ENCODE measurements at places on chromosomes 12 and 14. TPM values are rescaled to one million over a fixed set of nuclear protein-coding genes. Genes with fewer than 3 reads are reported as not detected.

LBHD2 gene
- 0.18 TPM for total RNA-seq

KRT79 gene
- 0.08 TPM for total RNA-seq

CYP46A1 gene
- total RNA-seq, result 0.12 TPM

FOXN4 gene
- 0.05 TPM for total RNA-seq

CCDC177 gene
- total RNA-seq, result not detected

RPS6KA5 gene
- 4.0 TPM for total RNA-seq

CD27 gene
- not detected for total RNA-seq

KRT72 gene
- total RNA-seq, result not detected

CCDC197 gene
- total RNA-seq, result not detected

PIWIL1 gene
- not detected for total RNA-seq

BDKRB1 gene
- total RNA-seq, result 0.58 TPM

POTEG gene
- total RNA-seq, result not detected

EML5 gene
- 0.84 TPM for total RNA-seq

RHOJ gene
- not detected for total RNA-seq

SSTR1 gene
- not detected for total RNA-seq

TMEM132D gene
- total RNA-seq, result not detected

SBNO1 gene
- 34.3 TPM for total RNA-seq

TSPAN19 gene
- total RNA-seq, result not detected

TROAP gene
- 82.7 TPM for total RNA-seq

CS gene
- 166 TPM for total RNA-seq

SSPN gene
- total RNA-seq, result 0.56 TPM

TRIM9 gene
- total RNA-seq, result 10.1 TPM

SAMD4A gene
- total RNA-seq, result 8.0 TPM

APOF gene
- not detected for total RNA-seq

HOXC6 gene
- total RNA-seq, result 5.0 TPM

DAO gene
- total RNA-seq, result not detected

PRH2 gene
- total RNA-seq, result not detected

KLHDC1 gene
- total RNA-seq, result 0.25 TPM

MIPOL1 gene
- 3.4 TPM for total RNA-seq

DBX2 gene
- not detected for total RNA-seq

CD4 gene
- not detected for total RNA-seq

TAS2R9 gene
- not detected for total RNA-seq

SMIM41 gene
- not detected for total RNA-seq

Measured in A549 treated with DMSO at 1 μM for 4 hours (cell line).